ENCODE measurements at places on chromosomes 6 and 20.

GRCh38 chr6:83055366-83055964 lies 10.2 kb downstream of the UBE3D start:
- peak; percentile 1 for DNase-seq

DNA sequence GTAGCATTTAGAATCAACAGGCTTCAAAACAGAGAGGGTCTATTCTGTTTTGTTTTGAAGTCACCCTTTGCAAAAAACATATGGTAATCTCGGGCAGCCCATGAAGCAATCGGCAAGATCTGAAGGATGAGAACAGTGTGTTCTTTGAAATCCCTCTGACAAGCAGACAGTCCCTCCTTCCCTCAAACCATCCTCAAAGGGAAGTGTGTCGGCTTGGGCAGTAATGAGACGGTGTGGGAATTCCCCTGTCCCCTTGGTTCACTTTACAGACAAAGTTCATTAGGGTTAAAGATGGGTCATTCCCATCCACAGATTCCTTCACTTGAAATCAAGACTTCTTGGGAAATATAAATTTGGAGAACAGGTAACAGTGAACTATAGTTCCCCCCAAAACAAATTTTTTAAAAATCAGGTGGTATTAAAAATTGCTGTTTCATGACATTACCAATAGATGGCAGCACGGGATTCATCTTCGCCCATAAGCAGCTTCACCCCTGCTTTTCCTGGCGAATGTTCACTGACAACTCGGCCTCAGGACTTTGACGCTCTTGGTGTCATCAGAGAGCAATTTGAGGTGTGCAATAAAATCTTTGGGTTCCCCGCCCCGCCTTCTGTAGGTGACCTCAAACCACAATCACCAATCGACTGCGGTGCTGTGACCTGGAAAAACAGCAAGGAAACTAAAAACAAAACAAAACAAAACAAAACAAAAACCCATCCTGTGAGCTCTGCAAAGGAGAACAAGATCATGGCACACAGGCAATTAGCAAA lies 159.3 kb upstream of the TNFAIP3 start:
- DNase-seq = no peak

DNA sequence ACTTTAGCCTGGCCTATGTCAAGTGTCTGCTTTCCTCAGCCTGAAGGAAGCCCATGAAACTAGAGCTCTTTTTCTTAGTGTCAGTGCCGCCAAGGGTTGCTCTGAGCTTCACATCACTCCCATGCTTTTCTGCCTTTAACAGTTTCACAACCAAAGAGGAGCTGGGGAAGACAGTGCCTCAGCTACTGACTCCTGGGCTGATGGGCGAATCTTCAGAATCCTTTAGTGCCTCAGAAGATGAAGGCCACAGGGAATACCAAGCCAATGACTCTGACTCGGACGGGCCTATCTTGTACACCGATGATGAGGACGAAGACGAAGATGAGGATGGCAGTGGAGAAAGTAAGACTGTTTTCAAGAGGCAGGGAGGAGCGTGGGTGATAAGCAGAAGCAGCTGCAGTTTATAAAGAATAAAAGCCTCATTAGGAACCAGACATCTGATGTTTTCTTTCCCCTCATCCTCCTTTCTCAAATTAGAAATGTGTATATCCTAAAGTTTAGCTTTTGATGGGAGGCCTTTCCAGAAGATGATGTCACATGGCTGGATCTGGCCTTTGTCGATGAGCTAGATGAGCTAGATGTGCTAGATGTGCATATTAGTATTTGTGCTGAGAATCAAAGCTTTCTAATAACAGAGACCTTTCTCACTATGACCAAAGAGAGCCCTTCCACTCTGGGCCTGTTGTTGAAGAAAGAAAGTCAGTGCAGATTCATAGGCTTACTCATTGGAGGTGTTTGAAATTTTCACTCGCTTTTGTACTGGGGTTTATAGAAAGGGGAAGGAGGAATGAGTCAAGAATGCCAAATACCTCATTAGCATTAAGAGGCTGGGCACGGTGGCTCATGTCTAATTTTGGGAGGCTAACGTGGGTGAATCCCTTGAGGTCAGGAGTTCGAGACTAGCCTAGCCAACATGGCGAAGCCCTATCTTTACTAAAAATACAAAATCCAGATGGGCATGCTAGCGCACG lies 70.7 kb upstream of the LTV1 start:
- no peak for DNase-seq

GRCh38 chr20:58017231-58017969 lies 211.1 kb downstream of the ANKRD60 start:
- DNase-seq = no peak

- DNase-seq = no peak
These were observed 4.5 kb upstream of the CITED2 start for GRCh38 chr6:139378882-139379341.

- no peak for DNase-seq
These were observed 4.8 kb downstream of the SAMD10 start for GRCh38 chr20:63974402-63975200.

DNA sequence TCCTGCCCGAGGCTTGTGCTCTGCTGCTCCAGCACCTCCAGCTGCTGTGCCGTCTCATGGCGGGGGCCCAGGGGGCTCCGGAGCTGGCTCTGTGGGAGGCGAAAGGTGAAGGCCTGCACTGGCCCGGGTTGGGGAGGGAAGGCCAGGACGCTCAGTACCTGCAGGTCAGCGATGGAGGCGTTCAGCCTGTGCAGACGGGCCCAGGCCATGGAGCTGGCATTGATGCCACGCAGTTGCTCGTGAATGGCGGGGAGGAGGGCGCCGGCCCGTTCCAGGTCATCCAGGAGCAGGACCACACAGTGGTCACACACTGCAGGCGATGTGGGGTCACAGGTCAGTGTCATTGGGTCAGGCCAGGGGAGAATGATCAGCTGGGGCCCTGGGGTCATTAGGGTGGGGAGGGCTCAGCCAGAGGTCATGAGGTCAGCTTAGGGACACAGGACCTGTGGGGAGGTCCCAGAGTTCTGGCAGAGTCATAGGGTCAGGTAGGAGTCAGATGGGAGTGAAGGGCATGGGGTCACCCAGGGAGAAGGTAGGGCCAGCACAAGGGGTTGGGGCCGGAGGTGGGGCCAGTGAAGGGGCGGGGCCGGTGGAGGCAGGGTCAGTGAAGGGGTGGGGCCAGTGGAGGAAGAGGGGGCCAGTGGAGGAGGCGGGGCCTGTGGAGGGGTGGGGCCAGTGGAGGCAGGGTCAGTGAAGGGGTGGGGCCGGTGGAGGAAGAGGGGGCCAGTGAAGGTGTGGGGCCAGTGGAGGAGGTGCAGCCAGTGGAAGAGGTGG lies 18.0 kb downstream of the ADRM1 start:
- DNase-seq = no peak

DNA sequence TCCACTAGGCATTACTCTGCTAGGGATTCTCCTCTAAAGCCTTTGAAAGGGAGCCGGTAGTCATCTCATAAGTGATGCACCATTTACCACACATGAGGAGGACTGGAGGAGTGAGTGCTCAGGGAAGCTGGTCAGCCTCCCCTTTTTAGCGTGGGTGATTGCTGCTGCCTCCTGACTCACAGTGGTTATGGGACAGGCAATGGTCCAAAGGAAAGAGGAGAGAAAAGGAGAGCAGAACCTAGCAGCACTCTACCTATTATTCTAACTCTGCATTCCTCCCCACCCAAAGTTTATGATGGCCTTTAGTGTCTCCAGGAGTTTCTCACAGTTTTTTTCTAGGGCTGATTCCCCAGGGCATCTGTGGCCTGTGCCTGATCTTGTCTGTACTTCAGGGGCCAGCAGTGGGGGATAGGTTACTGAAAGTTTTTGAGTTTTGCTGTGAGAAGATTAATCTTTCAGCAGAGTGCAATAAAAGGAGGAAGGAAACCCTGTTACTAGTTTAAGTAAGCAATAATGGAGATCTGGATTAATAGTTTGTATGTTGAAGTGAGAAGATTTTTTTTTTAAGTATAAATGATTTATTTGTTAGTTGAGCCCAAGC lies 36.4 kb upstream of the GCLC start:
- no peak for DNase-seq

DNA sequence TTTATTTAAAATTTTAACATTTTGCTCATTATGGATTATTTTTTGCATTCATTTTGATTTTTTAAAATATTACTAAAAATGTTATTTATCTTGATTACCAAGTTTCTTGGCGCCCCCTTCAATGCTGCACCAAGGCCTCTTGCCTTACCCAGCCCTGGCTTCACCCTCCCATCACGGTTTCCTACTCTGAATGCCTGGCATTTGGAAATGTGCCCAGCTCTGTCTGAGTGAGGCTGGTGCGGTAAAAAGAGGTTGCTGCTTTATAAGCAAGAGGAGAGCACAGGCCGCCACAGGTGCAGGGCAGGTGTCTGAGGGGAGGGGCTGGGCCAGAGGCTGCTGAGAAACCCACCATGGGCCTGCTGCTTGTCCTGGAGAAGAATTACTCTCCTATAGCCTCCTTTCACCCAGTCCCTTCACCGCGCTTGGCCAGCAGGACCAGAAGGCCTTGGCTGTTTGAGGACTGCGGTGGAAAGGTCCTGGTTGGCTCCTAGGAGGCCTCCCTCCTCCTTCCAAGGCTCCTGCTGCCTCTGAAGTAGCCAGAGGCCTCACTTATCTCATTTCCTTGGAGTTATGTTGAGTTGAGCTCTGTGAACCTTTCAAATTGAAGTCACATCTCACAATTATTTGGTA lies 62.6 kb downstream of the BANF2 start:
- DNase-seq = no peak

DNA sequence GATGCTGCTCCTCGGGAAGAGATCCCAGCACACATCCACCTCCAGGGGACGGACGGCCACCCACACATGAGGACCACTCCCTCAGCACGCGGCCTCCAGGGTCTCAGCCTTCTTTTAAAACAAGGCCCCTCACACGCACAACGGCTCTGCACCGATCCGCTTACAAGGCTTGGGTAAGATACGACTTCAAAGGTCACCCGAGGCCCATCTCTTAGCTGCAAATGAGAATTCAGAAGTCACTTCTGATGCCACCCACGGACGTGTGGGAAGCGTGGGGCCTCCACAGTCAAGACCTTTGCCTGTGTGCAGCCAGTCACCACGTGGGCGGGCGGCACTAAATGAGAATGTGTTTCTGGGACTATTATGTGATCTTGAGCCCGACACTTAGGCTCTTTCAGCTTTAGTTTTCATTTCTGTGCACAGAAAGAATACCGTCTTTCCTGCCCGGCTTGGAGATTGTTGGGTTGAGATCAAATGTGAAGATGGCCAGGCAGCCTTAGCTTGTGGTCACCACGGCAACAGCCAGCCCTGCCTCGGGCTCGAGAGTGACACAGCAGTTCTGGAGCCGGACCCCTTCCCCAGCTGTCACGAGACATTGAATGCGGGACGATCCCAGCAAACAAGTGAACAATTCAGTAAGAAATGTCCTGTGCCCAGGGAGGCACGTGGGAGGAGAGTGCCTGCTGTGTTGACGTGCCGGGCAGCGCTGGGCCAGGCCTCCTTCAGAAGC lies 91.6 kb downstream of the RAMACL start:
- DNase-seq = no peak

GRCh38 chr6:90598192-90598951 lies 11.5 kb upstream of the MAP3K7 start:
- no peak for DNase-seq

- no peak for DNase-seq
These were observed 5.5 kb upstream of the MTG2 start for GRCh38 chr20:62177307-62177706.

DNA sequence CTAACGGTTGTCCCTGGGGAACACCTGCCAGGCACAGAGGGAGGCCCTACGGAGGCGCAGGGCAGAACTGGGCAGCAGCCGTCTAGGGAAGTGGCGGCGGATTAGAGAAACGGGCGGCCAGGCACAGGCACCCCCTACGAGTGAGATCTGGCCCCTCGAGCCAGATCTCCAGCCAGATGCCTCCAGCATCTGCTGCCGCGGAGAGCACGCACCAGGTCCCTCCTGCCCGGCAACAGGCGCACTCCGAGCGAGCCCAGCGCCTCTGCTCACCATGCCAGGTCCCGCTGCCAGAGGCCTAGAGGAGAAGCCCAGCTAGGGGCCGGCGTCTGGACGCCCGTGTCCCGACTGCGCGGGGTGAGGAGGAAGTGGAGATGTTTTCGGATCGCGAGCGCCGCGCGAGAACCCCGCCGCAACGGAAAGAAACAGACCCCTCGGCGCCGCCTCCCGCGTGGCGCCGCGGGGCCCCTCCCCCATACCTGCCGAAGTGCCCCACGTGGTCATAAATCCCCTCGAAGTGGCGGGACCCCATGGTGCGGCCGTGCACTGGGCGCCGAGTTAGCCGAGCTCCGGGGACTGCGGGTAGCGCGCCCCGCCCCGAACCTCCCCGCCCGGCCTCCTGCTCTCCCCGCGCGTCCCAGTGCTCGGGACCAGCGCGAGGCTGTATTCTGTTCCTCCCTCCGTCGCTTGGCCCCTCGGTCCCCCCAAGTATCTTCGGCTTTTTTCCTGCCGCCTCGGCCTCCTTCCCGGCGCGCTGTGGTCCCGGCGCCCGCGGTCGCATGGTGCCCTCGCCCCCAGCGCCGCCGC lies at the start of gene SLC22A16:
Gene SLC22A16 (minus strand): TSS at position 568 of the 804 bp plus-strand sequence. CDS start 39 bp downstream, at position 529.
- DNase-seq = no peak

GRCh38 chr6:98358173-98358572 lies 476.2 kb upstream of the POU3F2 start:
- no peak for DNase-seq

DNA sequence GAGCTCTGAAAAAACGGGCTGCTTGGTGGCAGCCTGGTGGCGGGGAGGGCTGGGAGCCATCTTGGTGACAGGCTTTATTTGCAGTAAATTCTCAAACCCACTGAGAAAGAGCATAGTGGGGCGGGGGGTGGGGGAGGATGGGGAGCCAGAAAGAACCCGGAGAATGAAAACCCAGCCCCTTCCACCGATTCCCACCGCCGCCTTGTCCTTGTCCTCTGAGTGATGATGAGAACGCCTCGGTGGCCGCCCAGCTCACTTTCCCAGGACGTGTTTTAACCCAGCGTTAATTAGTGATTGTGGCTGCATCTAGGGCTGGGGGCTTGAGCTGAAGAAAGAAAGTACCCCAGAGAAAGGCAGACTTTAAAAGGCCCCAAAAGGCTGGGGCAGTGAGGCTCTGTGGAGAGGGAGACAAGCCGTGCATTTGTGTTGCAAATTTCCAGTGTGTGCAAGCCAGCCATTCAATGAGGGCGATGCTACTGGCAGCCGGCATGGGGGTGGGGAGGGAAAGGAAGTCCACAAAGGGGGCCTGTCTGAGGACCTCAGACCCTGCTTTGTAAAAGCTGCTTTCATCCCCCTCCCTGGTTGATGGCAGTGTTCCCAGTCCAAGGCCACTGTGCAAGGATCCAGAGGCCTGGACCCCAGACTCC lies 6.2 kb upstream of the GHRH start:
- DNase-seq = no peak

DNA sequence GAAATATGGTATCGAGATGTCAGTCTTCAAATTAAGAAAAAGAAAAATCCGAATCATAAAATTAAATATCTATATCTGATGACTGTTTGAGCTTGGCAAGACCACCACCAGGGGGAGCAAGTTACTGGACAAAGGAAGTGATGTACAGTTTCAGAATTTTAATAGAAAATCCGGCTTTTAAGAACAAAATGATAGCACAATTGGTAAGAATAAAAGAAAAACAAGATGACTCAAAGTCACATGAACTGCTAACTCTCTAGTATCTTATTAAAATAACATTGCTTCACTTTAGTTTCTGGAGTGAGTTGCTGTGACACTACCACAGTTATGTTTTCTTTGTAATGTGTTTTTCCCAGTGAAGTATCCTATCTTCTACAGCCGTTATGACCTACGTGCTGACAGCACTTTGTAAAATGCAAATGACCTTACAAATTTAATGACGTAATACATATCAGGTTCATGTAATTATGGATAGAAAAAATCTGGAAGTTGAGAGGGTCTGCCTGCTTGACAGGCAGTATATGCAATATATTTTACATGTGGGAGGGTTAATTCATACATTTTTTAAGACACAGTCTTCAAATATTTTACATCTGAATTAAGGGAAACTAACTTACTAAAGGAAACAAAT lies 405.3 kb upstream of the HS3ST5 start:
- DNase-seq = no peak

Data from activated naive CD4-positive, alpha-beta T cell (primary cell).